LHCN-M2 (cell line): ENCODE measurements at places on chromosomes 4 and X. TPM values are rescaled to one million over a fixed set of nuclear protein-coding genes. Genes with fewer than 3 reads are reported as not detected.

DNA sequence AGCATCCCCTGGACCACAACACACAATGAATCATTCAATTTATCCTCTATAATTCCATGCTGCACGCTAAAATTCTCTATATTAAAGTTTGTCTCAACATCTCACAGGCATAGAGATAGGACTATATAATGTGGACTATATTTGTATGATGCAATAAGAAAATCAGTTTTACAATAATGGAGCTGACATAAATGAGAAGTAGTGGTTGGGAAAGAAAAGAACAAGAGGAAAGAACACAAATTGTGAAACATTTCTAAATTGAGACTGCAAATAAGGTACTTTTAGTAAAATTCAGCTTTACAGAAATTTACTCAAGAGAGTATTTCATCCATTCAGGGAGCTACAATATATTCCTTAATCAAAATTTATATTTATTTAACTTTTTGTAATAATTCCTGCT is 120.4 kb downstream of the ARAP2 start:
- no peak for DNase-seq

- DNase-seq: peak; percentile 16
These were observed 176.2 kb upstream of the CXorf66 start for GRCh38 chrX:140141444-140142029.

DNA sequence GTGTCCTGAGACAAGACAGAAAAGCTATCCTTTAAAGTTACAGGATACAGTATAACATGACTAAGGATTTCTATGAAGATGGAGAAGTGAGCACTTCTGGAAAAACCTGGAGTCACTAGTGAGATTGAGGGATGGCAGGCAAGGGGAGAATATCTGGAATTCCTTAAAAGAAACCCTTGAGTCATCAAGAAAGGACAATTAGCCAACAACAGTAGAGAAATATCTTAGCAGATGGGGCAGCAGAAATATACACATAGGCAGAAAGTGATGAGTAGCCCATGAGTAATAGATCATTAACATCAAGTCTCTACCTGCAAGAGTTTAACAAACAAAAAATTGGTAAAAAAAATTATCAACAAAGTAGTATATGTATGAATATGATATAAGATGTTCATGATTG is 858.8 kb upstream of the FRG1 start:
- DNase-seq: peak; percentile 46

DNA sequence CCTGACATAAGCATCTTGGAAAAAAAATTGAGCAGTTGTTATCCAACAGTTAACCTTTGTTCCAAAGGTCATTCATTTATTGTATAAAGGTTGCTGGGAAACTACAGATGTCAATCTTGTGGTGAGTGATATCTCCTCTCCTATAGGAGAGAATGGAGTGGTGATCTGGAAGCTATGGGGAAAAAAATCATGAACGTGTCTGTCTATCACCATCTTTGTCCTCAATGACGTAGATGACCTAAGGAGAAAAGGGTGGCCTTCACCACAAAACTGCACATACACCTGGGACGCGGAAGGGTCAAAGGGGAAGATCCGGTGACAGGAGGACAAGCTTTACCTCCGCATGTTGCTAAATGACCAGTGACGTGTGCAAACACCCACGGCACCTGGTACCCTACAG is 27.3 kb downstream of the ASB5 start:
- DNase-seq: no peak

DNA sequence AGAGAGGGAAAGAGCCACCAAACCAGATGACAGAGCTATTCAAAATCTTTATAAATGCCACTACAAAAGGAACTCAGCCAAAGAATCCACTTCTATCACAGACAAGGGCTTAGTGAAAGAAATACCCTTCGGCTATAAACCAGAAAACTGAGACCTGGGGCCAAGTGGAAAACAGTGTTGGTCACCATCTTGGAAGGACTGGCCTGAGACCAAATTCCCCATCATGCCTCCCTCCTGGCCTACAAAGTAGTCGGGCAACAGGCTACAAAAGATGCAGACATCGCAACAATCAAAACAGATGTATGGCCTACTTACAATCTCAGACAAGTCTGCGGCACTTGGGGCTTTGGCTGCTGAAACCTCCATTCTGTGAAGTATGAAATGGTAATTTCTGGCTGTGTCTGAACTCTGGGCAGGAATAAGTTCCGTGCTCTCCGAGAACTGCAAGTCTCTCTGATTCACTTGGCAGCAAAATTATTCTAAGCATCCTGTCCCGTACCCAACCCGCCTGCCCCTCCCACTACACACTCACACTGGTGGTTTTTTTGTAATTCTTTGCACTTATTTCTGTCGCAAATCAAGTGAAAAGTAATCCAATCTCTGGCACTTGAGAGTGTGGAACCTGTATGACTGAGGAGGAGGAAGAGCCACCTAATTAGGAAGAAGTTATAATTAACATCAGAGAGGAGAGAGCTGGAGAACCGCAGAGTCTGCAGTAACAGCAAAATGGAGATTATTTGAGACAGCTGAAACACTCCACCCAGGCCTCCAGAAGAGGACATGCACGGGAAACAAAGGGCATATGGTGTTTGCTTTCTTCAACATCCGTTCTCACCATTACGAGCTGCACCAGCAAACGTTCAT is 87.8 kb downstream of the SH3KBP1 start:
- DNase-seq: peak; percentile 60

The HSFX2 gene
- not detected in 2 replicates for total RNA-seq
